ENCODE measurements at places on chromosomes 6 and 20.
A peak's percentile ranks its signal among the peaks of the same experiment; 100 is the strongest.

DNA sequence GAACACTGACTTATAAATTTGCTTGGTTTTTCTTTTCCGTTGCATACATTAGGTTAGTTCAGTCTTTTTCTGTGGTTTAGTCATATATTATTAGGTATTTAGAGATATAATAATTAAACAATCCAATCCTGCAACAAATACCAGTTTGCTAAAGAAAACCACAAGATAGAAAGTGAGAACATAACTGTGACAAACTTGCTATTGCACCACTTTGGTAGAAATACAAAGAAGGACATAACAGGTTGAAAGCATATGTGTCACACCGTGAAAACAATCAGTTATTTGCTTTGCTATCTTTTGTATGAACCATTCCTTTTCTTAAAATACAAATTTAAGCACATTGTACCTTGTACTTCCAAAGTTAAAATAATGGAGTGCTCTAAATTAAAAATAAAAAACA lies 42.0 kb upstream of the KCNQ5 start:
- DNase-seq, result no peak

DNA sequence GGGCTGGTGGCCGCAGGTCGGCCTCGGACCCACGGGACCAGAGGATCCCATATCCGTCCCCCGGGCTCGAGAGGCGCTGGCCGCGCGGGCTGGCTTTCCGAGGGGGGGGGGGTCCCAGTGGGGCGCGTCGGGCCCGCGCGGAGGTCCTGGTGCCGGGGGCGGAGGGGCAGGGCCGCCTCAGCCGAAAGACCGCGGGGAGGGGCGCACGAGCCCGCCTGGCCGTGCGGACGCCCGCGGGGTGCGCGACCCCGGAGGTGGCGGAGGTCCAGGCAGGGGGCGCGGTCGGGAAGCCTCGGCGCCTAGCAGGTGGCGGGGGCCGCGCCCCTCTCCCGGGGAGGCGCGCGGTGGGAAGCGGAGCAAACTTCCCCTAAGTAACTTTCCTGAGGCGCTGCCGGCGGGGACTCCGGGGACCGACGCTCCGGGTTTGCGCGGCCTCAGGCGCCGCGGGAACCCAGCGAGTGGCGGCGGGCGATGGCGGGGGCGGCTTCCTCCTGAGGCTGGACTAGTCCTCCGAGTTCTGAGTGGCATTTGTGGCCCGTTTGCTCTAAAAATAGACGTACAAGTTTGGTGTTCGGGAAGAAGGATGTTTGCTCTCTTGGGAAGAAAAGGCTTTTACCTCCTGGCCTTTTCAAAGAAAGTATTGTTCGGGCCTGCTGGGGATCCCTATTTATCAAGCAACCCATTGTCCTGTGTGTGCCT lies 26.5 kb upstream of the BTBD3 start:
- DNase-seq, result peak; percentile 23

DNA sequence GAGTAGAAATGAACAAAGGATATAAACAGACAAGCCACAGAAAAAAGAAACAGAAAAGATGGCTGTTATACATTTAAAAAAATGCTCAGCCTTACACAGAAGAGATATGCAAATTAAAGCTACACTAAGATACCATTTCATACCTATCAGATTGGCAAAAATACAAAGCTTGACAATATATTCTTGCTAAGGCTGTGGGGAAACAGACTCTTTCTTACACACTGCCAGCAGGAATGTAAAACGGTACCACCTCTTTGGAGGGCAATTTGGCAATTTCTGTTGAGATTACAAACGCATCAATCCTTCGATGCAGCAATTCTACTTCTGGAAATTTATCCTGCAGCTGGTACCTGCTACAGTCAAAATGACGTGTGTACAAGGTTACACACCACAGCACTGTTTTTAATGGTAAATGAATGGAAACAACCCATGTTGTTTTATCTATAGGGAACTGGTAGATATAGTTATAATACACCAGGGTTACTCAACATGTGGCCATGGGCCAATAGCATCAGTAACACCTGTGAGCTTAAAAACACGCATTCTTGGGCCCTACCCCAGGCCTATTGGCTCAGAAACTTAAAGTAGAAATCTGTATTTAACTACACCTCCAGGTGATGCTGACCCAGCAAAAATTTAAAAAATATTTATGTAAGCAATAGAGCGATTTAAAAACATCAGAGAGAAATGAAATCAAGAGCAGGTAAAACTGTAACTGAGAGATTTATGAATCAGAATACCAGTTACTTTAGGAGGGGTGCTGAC lies 53.3 kb downstream of the TRAM2 start:
- no peak for DNase-seq

GRCh38 chr6:166861961-166862286 lies 94.4 kb downstream of the RNASET2 start:
- peak; percentile 52 for DNase-seq

All from NCI-H2227 treated with DMSO at 0.1 percent for 48 hours (cell line).